Stimulated activated CD8-positive, alpha-beta memory T cell treated with anti-CD3 and anti-CD28 coated beads, Interleukin-2, amount 100 ng/mL, for 1 hour (primary cell): ENCODE measurements at places on chromosomes 6 and 20.

DNA sequence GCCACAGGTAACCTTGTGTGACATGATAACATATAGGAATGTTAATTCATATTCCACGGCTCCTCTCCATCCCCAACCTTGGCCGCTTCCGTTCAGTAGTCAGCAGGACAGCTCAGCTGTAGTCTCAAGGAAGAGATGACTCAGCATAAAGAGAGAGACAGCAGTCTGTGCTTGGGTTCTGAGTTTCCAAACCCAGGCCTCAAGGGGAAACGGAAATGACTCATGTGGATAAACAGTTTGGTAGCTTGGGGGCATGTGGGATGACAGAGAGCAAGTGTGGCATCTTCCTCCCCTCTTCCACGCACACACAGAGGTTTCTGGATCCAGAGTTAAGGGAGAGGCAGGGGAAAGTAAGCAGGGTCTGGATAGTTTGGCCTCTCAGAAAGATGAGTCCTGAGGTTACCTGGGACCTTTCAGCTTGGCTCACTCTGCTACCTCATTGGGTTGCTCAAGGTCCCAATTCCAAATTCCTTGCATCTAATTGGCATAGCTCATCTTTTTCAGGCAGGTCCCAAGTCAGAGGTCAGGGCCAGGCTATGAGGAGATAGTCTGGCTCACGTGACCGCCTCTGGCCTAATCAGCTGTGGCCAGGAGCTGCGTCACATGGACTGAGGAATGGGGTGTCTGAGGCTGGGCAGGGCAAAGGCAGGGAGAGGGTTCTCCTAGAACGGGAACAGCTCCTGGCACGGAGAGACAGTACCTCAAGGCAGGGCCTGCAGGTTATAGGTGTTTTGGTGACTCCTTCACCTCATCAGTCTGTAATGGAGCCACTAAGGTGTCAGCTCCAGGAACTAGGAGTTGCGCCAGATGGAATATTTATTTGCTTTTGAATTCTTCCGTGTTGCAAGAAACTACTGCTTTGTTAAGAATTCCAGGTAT is 36.5 kb upstream of the MLN start:
- no peak for DNase-seq

DNA sequence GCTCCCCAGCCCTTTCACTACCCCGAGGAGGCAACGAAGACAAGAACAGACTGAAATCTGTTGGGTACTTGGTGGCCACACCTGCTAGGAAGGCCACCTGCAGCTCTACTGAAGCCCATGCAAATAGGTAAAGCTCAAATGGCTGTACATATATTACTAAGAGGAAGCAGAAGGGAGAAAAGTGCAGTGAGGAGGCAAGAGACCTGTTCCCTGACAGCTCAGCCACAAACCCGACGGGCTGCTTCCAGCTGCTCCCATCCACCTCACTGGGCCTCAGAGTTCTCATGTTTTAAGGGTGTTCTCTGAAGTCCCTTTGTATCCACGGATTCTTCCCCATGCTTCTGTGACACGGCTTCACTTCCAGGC is 24.6 kb downstream of the TRAM2 start:
- no peak for DNase-seq

GRCh38 chr6:23087471-23087870 is 518.1 kb downstream of the HDGFL1 start:
- DNase-seq: no peak

GRCh38 chr6:142926494-142927270 is 18.3 kb downstream of the HIVEP2 start:
- DNase-seq: peak; percentile 57
